ENCODE measurements at places on chromosomes 4 and X.

GRCh38 chr4:130359542-130359941 is 1263.6 kb downstream of the C4orf33 start:
- DNase-seq: no peak

DNA sequence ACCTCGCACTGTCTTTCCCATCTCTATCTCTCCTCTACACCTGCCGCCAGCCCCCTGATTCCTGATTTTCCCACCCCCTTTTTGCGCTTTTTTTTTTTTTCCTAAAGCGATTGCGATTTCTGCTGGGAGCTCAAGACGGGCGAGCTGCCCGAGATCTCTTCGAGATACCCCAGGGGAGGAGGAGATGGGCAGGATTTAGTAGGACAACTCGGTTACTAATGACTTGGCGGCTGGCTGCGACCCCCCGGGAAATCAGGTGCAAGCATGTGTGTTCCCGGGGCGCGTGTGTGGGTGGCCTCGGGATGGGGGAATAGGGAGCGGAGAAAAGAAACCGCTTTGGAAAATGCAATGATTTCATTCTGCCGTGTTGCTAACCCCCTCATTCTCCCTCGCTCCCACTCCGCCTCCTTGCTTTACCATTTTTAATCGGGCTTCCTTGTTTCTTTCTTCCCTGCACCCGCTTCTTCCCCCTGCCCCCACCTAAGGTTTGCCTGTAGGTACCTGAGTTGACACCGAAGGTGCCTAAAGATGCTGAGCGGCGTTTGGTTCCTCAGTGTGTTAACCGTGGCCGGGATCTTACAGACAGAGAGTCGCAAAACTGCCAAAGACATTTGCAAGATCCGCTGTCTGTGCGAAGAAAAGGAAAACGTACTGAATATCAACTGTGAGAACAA is 4.4 kb downstream of the SLITRK2 start:
- no peak for DNase-seq

- DNase-seq: peak; percentile 16
Observed at GRCh38 chr4:148443512-148444295, 1.5 kb upstream of the NR3C2 start.

- DNase-seq: no peak
Observed at GRCh38 chrX:790783-791360, 160.3 kb downstream of the SHOX start.

- no peak for DNase-seq
Observed at GRCh38 chrX:75546724-75547511, 24.1 kb upstream of the ZDHHC15 start.

DNA sequence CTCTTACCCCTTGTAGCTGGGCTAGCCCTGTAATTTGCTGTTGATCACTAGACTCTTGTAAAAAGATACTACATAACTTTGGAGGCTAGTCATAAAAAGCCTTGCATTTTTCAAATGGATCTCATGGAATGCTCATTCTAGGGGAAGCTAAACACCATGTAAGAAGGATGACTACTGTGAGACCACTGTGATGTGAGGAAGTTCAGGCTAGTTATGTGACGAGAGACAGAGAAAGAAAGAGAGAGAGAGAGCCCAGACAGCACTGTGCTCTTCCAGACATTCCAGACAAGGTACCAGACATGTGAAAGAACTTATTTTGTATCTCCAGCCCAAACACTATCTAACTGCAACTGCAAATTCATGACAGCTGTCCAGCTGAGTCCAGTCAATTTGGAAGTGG is 404.6 kb upstream of the PITX2 start:
- no peak for DNase-seq

DNA sequence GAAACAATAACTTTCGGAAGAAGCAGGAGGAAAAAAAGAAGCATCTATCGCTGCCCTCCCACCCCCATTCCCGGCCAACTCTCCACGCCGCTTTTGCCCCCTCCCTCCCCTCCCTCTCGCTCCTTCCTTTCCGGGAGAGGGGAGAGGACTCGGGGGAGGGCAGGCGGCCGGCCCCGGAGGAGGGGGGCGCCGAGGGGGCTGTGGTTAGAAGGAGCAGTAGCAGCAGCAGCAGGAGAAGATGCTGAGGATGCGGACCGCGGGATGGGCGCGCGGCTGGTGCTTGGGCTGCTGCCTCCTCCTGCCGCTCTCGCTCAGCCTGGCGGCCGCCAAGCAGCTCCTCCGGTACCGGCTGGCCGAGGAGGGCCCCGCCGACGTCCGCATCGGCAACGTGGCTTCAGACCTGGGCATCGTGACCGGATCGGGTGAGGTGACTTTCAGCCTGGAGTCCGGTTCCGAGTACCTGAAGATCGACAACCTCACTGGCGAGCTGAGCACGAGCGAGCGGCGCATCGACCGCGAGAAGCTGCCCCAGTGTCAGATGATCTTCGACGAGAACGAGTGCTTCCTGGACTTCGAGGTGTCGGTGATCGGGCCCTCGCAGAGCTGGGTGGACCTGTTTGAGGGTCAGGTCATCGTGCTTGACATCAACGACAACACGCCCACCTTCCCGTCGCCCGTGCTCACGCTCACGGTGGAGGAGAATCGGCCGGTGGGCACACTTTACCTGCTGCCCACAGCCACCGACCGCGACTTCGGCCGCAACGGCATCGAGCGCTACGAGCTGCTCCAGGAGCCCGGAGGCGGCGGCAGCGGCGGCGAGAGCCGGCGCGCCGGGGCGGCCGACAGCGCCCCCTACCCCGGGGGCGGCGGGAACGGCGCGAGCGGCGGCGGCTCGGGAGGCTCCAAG is 1.3 kb downstream of the PCDH7 start:
- DNase-seq: no peak

GRCh38 chr4:175562542-175562941 is 249.5 kb downstream of the GPM6A start:
- no peak for DNase-seq

- no peak for DNase-seq
Observed at GRCh38 chr4:185657183-185657582, 121.9 kb upstream of the PDLIM3 start.

DNA sequence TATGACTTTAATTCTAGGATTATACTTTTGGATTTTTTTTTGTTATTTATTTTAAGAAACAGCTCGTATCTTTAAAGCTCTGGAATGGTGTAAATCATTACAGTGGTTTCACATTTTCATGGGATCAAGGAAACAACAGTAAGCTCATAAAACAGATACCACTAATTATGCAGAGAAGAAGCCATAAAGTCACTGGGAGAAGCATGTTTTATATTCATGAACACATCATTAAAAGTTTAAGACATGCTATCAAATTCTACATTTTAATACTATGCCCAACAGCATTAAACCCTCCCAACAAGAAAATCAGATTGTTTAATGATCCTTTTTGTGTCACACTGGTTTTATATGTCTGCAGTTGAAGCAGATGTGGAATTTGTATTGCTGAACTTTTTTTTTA is 149.9 kb downstream of the FBXO8 start:
- DNase-seq: no peak

GRCh38 chrX:574251-574650 is 56.3 kb upstream of the SHOX start:
- no peak for DNase-seq

- DNase-seq: no peak
Observed at GRCh38 chr4:17558941-17559708, 17.9 kb upstream of the LAP3 start.

DNA sequence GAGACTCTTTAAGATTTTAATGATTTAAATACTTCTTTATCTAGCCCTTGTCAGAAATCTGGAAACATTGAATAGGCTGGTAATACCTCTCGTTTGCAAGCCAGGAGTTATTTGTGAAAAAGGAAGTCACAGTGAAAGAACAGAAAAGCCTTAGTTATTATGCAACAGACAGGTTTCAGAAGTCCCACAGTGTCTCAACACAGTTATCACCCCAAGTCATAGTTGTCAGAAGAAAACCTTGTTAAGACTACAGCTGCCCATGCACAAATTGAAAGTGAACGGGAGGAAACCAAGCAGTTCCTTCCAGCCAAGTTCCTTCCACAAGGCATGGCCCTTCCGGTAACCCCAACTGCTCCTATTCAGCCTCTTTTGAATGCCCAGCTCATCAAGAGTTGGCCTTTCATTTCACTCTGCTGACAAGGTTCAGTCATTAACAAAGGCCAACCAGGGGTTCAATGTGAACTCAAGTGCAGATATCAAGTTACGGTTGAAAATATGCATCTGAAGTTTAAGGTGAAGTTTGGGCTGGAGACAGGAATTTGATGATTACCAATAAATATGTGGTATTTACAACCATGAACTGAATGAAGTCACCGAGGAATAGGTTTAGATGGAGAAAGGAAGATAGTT is 15.6 kb downstream of the ALPK1 start:
- no peak for DNase-seq

- no peak for DNase-seq
Observed at GRCh38 chrX:10158279-10159144, 1.7 kb downstream of the CLCN4 start.

GRCh38 chrX:94454606-94455005 is 780.6 kb downstream of the FAM133A start:
- no peak for DNase-seq

GRCh38 chr4:146155152-146155724 is 20.3 kb upstream of the LSM6 start:
- no peak for DNase-seq

DNA sequence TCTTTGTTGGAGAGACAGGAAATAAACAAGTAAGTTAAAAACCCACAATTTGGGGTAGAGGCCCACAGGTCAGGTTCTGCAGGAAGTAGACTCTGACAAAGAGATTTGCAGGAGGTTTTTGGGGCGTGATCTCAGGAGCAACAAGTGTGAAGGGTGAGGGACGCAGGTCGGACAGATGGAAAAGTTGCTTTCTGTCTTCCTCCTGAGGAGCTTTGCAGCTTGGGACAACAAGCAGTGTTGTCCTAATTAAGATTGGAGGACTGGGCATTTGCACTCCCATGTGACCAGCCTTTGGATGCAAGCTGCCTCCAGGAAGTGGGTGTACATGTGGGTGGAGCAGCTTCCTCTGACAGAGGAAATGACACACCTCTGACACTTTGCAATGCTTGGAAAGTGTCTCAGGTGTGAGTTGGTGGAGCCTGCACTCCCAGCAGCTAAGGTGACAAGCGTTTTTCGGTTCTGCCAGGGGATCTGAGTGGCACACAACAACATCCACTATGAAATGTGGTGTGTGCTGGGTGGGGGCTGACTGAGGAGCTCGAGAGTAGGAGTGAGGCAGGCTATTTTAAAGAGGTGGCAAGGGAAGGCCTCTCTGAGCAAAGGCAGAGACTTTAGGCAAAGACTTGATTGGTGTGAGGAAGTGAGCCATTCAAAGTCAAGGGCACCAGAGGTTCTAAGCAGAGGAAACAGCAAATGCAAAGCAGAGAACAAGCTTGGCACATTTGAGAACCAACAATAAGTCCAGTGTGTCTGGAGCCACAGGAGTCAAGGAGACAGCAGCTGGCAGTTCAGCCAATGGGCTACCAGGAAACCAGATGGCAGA is 339.8 kb upstream of the GATB start:
- DNase-seq: peak; percentile 60

- DNase-seq: no peak
Observed at GRCh38 chr4:39291686-39292085, 74.5 kb downstream of the RFC1 start.

- no peak for DNase-seq
Observed at GRCh38 chr4:145207934-145208333, 27.5 kb upstream of the OTUD4 start.

DNA sequence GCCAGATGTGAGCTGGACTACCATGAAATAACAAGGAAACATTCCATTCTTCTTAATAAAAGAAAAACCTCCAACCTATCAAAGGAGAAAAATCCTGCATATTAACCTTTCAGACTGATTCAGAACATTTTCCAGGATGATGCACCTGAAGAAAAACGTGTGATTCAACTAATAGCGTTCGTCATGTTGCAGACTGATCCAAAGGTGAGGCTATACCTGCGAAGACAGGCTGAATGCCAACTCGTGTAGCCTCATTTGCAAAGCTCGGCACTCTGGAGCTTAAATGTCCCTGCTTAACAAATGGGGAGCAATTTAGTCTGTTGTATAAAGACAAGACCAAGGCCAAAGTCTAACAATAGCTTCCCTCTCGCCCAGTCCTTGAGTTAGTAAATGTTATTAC is 172.0 kb upstream of the NOCT start:
- no peak for DNase-seq
